NCI-H1417 treated with DMSO at 0.1 percent for 48 hours (cell line): ENCODE measurements at places on chromosomes 11 and 22.

- no peak for DNase-seq
Measured at GRCh38 chr22:50621948-50622722, 5.8 kb downstream of the ARSA start.

DNA sequence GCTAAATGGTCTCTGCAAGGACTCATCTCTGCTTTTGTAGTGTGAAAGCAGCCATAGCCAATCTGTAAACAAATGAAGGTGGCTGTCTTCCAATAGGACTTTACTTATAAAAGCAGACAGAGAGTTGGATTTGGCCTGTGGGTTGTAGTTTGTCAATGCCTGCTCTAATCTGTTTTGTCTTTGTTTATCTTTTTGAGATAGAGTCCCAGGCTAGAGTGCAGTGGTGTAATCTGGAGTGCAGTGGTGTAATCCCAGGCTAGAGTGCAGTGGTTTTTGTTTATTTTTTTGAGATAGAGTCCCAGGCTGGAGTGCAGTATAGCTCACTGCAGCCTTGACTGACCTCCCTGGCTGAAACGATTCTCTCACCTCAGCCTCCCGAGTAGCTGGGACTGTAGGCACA is 8.6 kb downstream of the PPP6R3 start:
- no peak for DNase-seq

- no peak for DNase-seq
Measured at GRCh38 chr22:32720924-32721323, 80.6 kb upstream of the TIMP3 start.

GRCh38 chr22:20451920-20452319 is 14.3 kb upstream of the SCARF2 start:
- no peak for DNase-seq

- DNase-seq = no peak
Measured at GRCh38 chr22:30541961-30542810, 4.4 kb downstream of the SEC14L6 start.

- no peak for DNase-seq
Measured at GRCh38 chr22:37518509-37519267, 527 bp downstream of the CARD10 start.
